ENCODE measurements at places on chromosomes 6 and 20.

DNA sequence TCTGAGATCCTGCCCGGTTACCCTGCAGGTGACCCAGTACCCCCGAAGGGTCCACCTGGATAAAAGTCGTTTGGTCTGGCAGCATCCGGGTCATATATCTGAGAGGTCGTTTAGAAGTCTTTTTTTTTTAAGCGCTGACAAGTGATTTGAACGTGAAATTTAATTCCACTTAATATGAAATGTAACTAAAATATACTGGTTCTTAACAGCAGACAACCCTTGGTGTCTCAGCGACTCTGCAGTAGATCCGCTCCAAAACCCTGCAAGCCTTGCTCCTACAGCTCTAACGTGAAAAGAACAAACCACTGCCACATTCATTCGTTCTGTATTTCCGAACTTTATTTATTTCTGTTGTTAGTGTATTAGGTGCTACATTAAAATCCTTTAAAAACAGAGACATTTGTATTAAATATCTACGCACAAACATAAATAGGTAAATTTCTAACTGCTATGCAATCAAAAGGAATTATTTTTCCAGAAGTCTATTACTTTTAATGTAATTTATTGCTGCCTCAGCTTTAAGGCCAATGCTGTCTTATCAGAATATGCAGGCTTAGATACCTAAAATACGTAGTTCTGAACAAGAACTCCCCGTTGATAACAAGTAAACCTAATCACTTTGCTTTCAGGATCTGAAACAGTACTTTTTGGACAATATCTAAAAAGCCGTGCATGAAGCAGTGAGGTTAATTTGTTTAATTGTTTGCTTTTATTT is 33.5 kb upstream of the TCF21 start:
- no peak for DNase-seq

- DNase-seq, result no peak
Measured at GRCh38 chr6:112956696-112957535, 609.8 kb downstream of the RFPL4B start.

- no peak for DNase-seq
Measured at GRCh38 chr6:83218646-83219045, 25.5 kb downstream of the RWDD2A start.

DNA sequence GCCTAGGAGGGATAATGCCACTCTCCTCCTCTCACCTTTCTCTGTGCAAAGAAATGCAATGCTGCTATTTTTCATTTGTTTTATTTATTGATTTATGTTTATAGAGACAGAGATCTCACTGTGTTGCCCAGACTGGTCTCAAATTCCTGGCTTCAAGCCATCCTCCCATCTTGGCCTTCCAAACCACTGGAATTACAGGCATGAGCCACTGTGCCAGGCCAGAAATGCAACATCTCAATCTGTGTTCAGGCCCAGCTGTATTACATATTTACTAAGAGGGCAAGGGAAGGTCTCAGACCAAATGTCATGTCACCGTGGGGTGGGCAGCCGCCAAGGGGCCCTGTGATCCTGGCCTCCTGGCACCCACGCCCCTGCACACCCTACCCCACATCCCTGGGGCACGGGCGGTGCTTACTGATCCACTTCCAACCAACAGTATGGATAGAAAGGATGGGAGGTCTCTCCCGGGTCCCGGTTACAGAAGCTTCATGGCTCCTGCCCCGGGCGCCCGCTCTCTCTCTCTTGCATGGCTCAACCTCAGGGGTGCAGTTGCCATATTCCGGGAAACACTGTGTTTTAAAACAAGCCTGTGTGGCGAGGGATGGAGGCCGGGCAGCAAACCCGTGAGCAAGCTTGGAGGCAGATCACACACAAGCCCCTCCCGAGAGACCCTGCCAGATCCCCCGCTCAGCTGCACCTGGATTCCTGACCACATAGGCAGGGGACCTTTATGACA is 111.8 kb downstream of the AGPAT4 start:
- DNase-seq, result no peak

DNA sequence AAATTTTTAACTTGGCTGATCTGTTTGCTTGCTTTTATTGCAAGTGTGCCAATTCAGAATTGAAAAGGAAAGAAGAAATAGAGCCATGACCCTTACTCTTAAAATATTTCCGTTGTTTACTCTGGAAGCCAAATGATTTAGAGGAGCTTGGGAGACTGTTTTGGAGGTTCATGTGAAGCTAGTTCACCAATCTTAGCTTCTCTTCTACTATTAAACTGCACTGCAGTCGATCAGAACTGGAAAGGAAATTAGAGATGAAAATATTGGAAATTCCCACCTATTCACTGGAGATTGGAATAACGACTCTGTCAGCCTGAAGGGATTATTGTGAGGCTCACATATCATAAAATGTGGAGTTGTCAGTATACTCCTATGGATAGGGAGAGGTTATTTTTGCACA is 81.8 kb downstream of the MLIP start:
- no peak for DNase-seq

GRCh38 chr6:105509506-105510331 is 106.8 kb upstream of the PREP start:
- DNase-seq, result no peak
